ENCODE measurements at places on chromosomes 7 and 10.

- no peak for DNase-seq
These were observed 340.9 kb downstream of the LRMDA start for GRCh38 chr10:75772153-75772887.

DNA sequence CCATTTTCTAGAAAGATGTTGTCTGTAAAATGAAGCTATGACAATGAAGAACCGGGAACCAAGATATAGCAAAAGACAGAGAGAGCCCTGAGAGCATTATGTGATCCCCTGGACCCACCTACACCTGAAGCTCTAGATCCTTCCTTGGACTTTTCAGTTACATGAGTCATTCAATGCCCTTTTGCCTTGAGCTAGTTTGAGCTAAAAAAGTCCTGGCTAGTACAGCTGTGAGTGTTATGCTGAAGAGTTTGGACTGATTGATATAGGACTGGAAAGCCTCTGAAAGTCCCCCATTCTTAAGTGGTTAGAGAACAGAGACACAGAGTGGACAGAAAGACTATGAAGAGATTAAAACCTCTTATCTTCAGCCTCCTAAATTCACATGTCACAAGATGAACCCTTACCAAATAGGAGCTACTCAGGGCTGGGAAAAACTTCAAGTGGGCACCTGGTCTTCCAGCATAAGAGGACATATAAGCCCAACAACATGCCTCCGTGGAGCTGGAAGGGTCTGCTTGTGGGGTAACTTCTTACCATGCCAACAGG, 386.8 kb upstream of the NFE2L3 start:
- DNase-seq = no peak

DNA sequence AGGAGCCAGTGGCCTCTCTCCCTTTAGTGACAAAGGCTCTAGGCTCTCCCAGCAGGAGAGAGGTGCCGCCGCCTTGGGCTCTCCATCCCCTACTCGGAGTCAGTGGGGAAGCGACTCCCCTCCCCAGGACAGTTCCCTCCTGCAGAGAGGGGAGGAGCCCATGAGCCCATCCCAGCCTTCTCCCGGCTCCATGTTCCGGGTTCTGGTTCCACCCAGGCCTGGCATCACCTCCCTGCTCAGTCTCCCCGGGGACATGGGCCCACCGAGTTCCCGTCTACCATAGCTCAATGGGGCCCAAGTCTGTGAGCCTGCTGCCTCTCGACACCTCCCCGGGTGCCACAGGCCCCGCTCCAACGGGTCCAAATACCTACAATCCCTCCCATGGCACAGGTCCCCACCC, 66.5 kb upstream of the DNAAF5 start:
- no peak for DNase-seq

GRCh38 chr7:106986450-106986977, 58.0 kb upstream of the PRKAR2B start:
- no peak for DNase-seq

- DNase-seq = no peak
These were observed 45.7 kb downstream of the BEND7 start for GRCh38 chr10:13483073-13483472.

GRCh38 chr7:90276033-90276728, 31.2 kb downstream of the CFAP69 start:
- no peak for DNase-seq

GRCh38 chr7:17690030-17690429, 250.3 kb downstream of the SNX13 start:
- DNase-seq = no peak

Measured in stimulated activated CD8-positive, alpha-beta memory T cell treated with anti-CD3 and anti-CD28 coated beads, Interleukin-4, amount 100 ng/mL, for 1 hour (primary cell).